A172 (cell line): ENCODE measurements at places on chromosomes 16 and 17. TPM values are rescaled to one million over a fixed set of nuclear protein-coding genes. Genes with fewer than 3 reads are reported as not detected.

The PLA2G15 gene
- 27.7 and 35.1 TPM in 2 replicates for total RNA-seq

The DYNLL2 gene
- total RNA-seq, result 20.7 and 21.0 TPM in 2 replicates

DNA sequence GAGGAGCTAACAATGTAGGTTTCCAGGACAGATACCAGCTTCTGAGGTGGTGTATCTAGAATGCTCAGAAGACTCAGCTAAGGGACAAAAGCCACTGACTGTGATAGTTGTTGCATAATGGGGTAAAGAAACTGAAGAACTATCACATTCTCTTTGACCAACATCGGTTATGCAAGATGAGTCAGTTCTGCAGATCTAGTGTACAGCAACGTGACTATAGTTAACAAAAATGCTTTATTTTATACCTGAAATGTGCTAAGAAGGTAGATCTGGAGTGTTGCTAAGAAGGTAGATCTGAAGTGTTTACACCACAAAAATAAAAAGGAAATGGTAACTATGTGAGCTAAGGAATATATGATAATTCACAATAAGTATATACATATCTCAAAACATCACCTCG lies 2.5 kb downstream of the KRTAP9-6 start:
- DNase-seq, result no peak

DNA sequence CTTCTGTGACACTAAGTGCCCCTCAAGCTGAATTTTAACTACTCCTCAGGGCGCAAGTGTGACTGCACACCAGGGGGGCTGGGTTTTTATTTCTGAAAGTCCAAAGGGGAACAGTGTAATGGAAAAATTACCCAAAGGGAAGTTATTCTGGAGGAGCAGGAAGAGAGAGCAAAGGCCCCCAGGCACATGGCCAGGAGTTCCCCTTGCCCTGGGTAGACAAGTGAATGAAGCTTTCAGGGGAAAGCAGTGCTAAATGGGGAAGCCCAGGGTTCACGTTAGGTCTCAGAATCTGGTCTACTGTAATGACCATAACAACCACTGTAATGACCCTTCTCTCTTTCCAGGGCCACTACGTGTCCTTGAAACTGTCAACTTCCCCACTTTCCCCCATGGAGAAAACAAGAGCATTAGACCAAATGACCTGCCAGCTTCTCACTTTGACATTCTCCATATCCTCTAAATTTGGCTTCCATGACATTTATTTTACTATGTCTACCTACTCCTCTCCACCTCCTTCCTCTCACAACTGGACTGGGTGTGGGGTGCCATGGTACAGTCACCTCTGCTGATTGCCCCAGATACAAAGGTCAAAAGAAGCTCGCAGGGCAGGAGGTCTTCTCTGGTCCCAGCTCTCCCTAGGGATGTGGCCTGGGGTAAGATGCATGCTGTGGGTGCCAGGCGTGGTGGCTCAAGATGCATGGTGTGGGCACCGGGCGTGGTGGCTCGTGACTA lies 34.1 kb upstream of the MMP2 start:
- DNase-seq, result no peak
